Astrocyte of the hippocampus (primary cell): ENCODE measurements at places on chromosomes 7 and 10.
A peak's percentile ranks its signal among the peaks of the same experiment; 100 is the strongest.

GRCh38 chr10:36469585-36469984, 655.8 kb upstream of the ANKRD30A start:
- DNase-seq, result peak; percentile 10

GRCh38 chr10:23111517-23112286, 16.3 kb downstream of the MSRB2 start:
- DNase-seq, result no peak

DNA sequence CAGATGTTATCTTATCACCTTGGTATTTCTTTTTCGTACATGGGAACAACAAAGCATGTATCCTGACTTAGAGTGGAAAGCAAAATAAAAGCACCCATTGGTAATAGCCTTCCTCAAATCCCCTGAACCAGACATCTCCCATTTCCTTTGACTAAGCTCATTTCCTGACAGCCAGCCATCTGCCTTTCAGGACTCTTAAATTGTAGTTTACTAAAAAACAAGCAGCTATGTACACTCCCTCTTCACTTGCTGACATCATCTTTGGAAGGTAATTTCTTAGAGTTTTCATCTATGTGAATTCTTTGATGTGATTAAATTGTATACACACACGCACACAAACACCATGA, 40.7 kb downstream of the ARL4A start:
- DNase-seq, result no peak

DNA sequence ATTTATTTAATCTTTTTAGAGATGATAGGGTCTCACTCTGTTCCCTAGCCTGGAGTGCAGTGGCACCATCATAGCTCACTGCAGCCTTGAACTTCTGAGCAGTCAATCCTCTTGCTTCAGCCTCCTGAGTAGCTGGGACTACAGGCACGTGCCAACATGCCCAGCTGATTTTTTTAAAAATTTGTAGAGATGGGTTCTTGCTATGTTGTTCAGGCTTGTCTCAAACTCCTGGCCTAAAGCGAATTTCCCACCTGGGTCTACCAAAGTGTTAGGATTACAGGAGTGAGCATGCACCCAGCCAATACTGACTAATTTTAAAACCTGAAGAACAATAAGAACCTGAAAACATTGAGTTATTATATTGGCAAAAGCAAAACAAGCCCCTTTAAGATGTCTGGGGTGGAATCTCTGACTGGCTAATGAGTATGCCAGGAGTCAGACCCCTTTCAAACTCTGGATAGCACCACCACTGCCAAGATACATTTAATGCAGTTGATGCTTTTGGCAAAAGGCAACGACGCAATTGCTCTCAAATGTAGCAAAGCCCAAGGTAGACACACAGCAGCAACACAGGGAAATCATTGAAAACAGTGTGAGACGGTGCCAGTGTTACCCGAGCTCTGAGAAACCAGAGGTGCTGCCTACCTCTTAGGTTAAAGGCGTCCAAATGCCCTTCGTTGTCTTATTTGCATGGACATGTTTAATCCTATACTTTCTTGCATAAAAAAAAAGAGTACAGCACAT, 40.7 kb upstream of the TOMM7 start:
- no peak for DNase-seq

GRCh38 chr10:24721229-24722106, 2.2 kb downstream of the ARHGAP21 start:
- DNase-seq, result peak; percentile 64

GRCh38 chr10:92757066-92757710, 67.4 kb downstream of the HHEX start:
- DNase-seq, result peak; percentile 87
